ENCODE measurements at places on chromosomes 1 and 21.
A peak's percentile ranks its signal among the peaks of the same experiment; 100 is the strongest.

DNA sequence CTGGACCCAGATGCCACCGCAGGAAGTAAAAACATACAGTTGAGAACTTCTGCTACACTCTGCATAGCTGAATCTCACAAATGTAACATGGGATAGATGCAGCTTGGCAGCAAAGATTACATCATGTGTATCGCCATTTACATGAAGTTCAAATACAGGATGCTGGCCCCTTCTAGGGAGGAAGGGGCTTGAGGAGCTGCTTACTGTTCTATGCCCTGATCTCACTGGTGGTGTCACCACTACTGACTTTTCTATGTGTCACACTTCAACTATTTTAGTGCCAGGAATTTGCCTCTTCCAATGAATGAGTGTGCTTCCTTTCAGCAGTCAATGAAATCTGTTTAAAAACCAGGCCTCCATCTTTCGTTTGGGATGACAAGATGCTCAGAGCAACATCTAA lies 31.1 kb downstream of the MRAP start:
- no peak for DNase-seq

DNA sequence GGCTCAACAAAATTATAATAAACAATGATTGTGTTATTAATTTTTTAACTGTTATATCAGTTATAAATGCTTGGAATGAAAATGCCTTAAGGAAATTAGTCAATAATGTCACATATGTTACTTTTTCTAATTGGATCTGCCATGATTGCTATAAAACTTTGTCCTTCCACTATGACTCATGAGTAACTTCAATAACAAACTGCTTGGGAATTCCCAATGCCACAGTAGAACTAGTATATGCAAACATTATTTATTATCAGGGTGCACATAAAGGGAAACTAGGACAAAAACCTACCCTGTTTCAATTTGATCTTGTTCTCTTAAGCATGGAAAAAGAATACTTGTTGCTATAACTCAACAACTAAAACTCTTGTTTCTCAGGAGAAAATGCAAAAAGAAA lies 59.1 kb upstream of the PDC start:
- DNase-seq: no peak

GRCh38 chr1:214281720-214282629 lies 1.0 kb downstream of the SMYD2 start:
- no peak for DNase-seq

DNA sequence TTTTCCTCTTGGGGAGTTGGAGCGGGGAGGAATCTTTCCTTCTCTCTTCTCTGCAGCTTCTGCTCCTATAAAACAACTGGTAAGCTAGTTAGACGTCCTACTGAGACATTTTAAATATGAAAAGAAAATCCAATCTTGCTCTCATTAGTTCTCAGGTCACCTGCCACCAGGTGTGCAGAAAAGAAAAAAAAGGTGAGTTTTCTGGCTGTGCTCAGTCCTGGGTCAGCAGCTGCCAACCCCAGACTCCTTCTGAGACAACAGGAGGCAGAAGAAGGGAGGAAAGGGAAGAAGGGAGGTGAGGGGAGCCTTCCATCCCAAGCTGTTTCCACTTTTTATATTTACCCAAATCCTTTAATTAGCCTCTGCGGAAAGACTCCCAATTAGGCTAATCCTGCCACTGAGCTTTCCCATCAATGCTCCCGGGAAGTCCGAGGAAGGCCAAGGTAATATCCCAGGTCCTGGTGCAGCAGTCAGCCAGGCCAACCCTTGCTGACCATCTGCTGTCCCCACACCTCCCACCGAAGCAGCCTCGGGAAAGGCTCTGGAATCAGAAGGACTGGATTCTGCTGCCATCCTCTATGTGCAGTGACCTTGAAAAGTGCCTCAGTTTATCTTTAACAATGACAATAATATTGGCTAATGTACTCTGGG lies 33.4 kb downstream of the GLIS1 start:
- no peak for DNase-seq

GRCh38 chr1:25864434-25864833 lies 5.2 kb upstream of the AUNIP start:
- DNase-seq: no peak

DNA sequence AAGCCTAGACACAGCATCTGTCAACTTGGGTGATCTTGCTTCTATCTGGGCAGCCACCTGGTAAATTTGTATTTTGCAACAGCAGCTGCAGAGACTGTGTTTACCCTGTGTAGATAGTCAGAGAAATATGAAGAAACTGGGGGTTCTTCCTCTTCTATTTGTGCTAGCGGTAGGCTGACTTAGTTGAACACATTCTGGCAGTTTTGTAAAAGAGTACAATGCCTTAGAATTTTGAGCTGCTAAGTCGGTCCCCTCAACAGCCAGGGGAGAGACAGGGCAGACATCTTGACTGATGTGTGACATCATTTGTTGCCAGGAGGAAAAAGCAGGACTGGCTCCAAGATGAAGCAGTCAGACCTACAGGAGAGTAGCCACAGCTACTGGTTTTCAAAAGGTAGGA lies 53.7 kb downstream of the KCNJ6 start:
- peak; percentile 43 for DNase-seq

DNA sequence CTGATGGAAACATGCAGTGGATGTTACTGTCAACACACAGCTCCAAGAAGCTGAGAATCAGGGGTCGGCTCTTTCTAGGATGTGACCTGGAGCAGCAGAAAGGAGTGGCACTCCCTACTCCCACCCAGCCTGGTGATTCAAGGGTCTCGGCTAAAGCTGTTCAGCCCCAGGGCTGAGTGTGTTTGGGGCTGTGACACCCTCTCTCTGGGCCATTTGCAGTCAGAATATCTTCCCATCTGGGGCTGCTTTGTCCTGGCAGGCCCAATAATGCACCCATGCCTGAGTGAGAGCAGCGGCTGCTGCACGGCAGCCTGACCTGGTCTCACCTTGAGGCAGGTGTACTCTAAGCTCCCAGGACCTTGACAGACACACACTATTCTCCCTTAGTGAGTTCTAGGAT lies 52.5 kb upstream of the AJAP1 start:
- DNase-seq: no peak

DNA sequence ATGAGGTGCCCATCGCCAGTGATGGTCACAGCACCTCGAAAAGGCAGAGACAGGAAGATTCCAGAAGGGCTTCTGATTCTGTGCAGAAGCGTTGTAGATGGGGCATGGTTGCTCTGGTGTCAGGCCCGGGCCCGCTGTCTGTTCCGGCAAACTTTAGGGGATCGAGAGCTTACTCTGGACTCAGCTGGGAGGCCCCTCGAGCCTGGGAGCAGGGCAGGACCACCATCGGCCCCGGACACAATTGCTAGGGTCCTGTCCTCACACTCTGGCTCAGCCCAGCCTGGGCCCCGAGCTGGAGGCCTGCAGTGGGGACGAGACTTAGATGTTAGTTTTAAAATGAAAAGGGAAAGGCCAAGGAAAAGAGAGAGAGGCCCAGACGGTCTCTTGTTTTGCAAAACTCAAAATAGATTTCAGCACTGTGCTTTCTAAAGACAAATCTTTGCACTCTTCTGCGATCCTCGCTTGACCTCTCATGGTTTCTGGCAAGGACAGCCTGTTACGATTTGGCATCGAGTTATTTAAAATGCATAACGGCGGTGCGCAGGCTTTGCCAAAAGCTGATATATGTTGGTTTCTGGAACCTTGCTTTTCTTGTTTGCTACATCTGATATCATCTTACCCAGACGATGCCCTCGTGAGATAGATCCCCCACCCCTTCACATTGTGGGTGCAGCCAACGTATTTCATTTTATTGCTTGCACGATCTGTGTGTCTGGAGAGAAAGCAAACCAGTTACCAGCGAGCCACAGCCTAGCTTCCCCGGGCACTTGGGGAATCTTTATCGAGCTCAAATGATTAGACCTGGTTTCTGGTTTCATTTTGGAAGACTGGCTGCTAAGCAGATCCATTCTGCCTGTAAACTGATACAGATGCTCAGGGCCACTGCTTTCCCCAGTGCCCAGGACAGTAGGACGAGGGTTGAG lies 58.0 kb downstream of the PRDM16 start:
- DNase-seq: no peak

GRCh38 chr1:152880907-152881306 lies 2.8 kb downstream of the SMCP start:
- no peak for DNase-seq

GRCh38 chr21:44283948-44284347 lies 1.7 kb upstream of the AIRE start:
- DNase-seq: no peak

DNA sequence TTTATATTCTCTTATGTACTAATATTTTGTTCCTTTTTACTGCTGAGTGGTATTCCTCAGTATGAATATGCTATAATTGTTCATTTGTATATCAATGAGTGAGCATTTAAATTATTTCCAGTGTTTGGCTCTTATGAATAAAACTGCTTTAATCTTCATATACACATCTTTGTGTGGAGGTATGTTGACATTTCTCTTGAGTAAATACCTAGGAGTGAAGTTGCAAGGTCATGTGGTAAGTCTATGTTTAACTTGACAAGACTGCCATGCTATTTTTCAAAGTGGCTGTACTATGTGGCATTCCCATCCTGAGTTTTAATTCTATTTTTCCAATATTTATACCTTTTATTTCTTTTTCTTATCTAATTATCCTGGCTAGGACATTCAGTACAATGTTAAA lies 124.2 kb downstream of the ADSS2 start:
- peak; percentile 39 for DNase-seq

DNA sequence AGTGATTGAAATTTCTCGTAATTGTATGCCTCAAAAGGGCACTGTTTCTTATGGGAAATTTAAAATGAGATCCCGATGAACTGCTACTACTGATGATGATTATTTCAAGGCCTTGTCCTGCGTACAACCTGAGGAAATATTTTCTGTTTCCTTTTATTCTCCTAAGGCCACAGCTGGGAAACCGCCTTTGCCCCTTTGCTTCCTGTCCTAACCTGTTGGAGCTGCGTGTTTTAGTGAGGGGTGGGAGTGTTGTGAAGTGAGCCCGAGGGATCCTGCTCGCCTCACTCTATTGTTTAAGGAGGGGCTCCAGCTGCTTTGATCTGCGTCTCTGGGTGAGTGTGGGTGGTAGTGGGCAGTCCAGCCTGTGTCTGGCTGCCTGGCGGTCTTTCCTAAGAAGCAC lies 14.4 kb downstream of the LAMC2 start:
- DNase-seq: no peak

GRCh38 chr1:980602-981395 lies 1.1 kb downstream of the PERM1 start:
- DNase-seq: no peak

DNA sequence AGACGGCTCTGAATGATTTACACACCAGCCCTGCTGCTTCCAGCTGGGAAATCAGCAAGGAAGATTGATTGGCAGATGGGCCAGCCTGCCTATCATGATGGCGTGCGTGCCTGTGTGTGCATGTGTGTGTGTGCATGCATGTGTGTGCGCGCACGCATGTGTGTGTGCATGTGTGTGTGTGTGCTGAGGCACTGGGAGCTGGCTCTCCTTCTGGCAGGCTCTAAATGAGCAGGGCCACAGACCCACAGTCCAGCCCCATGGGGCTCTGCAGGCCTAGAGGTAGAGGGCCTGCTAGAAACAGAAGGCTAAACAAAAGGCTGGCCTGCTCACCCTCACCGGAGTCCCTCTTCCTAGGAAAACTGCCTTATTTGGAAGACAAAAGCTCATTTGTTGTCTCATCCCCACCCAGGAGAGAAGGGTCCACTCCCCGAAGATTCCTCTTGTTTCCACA lies 6.0 kb downstream of the KLHDC8A start:
- no peak for DNase-seq

DNA sequence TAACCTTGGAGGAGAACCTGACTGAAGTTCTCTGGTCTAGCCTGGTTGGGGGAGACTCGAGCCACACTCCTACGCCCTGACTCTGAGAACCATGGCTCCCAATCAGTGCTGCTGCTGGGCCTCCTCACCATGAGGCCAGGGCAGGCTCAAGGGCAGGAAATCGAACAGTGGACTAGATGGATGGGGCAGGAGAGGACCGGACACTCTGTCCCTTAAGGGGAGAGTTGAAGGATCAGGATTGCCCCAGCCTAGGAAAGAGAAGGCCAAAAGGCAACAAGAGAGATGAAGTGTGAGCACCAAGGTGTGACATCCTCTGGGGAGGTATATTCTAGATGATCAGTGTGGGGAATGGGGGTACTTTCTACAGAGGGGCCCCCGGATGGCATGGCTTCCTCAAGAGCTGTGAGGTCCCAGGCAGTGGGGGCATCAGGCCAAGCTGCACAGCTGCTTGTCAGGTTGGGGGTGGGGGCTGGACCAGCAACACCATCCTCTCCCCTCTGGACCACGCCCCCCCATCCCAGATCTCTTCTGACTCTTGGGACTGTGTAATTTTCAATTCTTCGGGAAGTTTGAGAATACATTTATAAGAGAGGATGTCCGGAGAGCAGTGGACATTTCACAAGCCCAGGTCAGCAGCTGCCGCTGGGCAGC lies 34.0 kb downstream of the MX1 start:
- no peak for DNase-seq

DNA sequence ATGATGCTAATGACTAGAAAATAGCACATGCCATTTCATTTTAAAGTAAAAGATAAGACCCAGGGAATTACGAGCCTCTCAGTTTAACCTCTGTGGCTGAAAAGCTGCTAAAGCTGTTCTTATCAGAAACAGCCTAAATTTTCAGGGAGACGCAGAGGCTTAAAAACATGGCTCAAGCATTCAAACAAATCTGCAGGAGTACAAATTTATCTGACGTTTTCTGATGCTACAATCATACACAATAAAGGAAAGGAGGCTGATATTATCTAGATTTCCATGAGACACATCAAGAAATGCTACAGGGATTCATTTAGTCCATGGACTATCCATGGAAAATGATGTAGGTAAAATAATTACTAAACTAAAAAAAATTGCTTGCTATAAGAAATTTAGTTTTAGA lies 65.3 kb upstream of the SCYL3 start:
- no peak for DNase-seq

DNA sequence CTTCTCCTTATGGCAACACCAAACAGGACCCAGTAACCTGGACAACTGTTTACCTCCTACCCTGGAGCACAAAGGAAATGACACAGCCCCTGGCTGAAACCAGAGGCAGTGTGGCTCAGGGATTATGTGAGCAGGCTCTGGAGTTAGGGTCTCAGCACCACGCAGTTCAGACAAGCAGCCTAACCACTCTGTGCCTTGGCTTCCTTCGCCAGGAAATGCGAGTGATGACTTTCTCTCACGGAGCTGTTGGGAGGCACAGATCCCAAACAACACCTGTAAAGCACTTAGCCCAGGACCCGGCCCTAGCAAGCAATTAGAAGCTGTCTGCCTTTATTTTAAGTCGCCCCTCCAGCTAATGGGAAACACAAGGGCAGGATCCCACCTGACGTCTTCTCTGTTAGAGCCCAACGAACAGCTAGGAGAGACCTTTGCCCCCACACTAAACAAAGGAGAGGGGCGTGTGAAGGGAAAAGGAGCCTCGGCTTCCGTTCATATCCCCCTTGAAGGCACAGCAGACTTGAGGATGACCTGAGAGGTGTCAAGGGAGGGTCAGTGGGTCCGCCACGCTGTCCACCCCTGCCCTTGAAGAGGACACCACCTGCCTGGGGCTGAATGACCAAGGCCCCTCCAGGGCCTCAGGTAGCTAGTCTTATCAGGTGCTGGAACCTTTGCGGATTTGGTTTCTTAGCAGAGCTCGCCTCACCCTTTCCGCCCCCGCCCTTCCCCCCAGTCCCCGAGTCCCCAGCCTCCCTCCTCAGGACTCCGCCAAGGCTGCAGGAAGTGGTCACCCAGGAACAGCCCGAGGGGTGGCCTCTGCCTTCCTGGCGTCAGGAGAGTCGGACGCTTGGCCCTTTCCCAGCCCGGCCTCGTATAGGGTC lies 860 bp downstream of the TMEM63A start:
- DNase-seq: no peak

GRCh38 chr1:2288816-2289536 lies 60.9 kb downstream of the SKI start:
- no peak for DNase-seq

Measured in NCI-H774 (cell line).